Upper lobe of left lung (tissue), 6 donors: ENCODE measurements at places on chromosomes 6 and 20. TPM values are rescaled to one million over a fixed set of nuclear protein-coding genes. Genes with fewer than 3 reads are reported as not detected.
A peak's percentile ranks its signal among the peaks of the same experiment; 100 is the strongest.

- H3K27ac ChIP-seq, result no peak overlapping the region
- no peaks in the 10 kb centered on the region for H3K4me1 ChIP-seq
- no peak overlapping the region for H3K4me3 ChIP-seq
- H3K36me3 ChIP-seq, result no peaks in the 10 kb centered on the region
- no peak for DNase-seq
Measured at GRCh38 chr20:1952737-1953530, 40.9 kb downstream of the PDYN start.

SPTLC3 gene
- 9.0 TPM for total RNA-seq

- no peak overlapping the region for H3K4me3 ChIP-seq
- no peaks in the 10 kb centered on the region for H3K4me1 ChIP-seq
- no peaks in the 10 kb centered on the region for H3K27me3 ChIP-seq
- no peaks in the 10 kb centered on the region for H3K36me3 ChIP-seq
- H3K27ac ChIP-seq, result no peak overlapping the region
Measured at GRCh38 chr6:74319292-74319691, 623.3 kb downstream of the CD109 start.

- no peak for DNase-seq
- no peak overlapping the region for H3K4me3 ChIP-seq
- H3K27ac ChIP-seq, result no peak overlapping the region
- no peaks in the 10 kb centered on the region for H3K36me3 ChIP-seq
Measured at GRCh38 chr6:39657355-39658135, 67.7 kb downstream of the KIF6 start.

GRCh38 chr6:101909366-101909765 is 515.9 kb downstream of the GRIK2 start:
- H3K27me3 ChIP-seq, result no peaks in the 10 kb centered on the region
- no peaks in the 10 kb centered on the region for H3K36me3 ChIP-seq
- H3K4me1 ChIP-seq, result no peaks in the 10 kb centered on the region
- no peak overlapping the region for H3K27ac ChIP-seq
- DNase-seq, result no peak

HLA-G gene
- 1.0 TPM for total RNA-seq

DCDC2 gene
- total RNA-seq, result 8.4 TPM

DNA sequence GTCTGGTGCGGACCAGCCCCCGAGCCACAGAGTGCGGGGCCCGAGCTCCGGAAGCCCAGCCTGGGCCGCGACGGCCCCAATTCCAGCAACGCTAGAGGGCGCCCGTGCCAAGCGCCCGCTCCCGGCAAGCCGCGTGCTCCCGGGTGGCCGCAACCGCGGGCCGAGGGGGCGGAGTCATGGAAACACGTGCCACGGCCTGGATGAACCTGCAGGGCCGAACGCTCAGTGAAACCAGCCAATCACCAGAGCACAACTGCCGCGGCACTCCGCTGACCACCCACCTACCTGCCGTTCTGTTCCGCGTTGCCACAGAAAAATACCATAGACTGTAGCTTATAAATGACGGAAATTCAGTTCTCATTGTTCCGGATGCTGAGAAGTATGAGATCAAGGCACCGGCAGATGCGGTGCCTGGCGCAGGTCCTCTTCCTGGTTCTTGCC is 85.7 kb upstream of the FOXC1 start:
- peak; percentile 64 for DNase-seq
- no peak overlapping the region for H3K4me3 ChIP-seq
- no peak overlapping the region for H3K27ac ChIP-seq
- H3K4me1 ChIP-seq, result peaks cover 21% of the 10 kb centered on the region
- H3K36me3 ChIP-seq, result no peaks in the 10 kb centered on the region

GRCh38 chr6:1116149-1116548 is 195.7 kb upstream of the FOXQ1 start:
- no peaks in the 10 kb centered on the region for H3K27me3 ChIP-seq
- H3K27ac ChIP-seq, result no peak overlapping the region
- H3K4me1 ChIP-seq, result no peaks in the 10 kb centered on the region
- H3K4me3 ChIP-seq, result no peak overlapping the region
- DNase-seq, result no peak
- no peaks in the 10 kb centered on the region for H3K36me3 ChIP-seq

GRCh38 chr6:166267526-166267925 is 40.7 kb downstream of the PRR18 start:
- DNase-seq, result no peak
- H3K4me1 ChIP-seq, result no peaks in the 10 kb centered on the region
- no peaks in the 10 kb centered on the region for H3K36me3 ChIP-seq
- no peaks in the 10 kb centered on the region for H3K27me3 ChIP-seq
- no peak overlapping the region for H3K27ac ChIP-seq

- H3K4me3 ChIP-seq, result no peak overlapping the region
- no peak for DNase-seq
- no peaks in the 10 kb centered on the region for H3K36me3 ChIP-seq
- H3K4me1 ChIP-seq, result no peaks in the 10 kb centered on the region
Measured at GRCh38 chr20:10550204-10551118, 115.4 kb downstream of the SLX4IP start.

GRCh38 chr20:16806886-16807285 is 58.7 kb downstream of the OTOR start:
- H3K4me1 ChIP-seq, result no peaks in the 10 kb centered on the region
- no peak overlapping the region for H3K4me3 ChIP-seq
- H3K36me3 ChIP-seq, result no peaks in the 10 kb centered on the region
- DNase-seq, result no peak

GRCh38 chr6:112188906-112189305 is 65.5 kb downstream of the LAMA4 start:
- peaks cover 26% of the 10 kb centered on the region for H3K36me3 ChIP-seq
- DNase-seq, result no peak
- H3K4me1 ChIP-seq, result no peaks in the 10 kb centered on the region
- no peak overlapping the region for H3K4me3 ChIP-seq
- no peak overlapping the region for H3K27ac ChIP-seq

ADGB gene
- total RNA-seq, result 7.3 TPM

ARMH2 gene
- 1.7 TPM for total RNA-seq

- H3K27me3 ChIP-seq, result no peaks in the 10 kb centered on the region
- H3K27ac ChIP-seq, result no peak overlapping the region
- no peak overlapping the region for H3K4me3 ChIP-seq
- no peaks in the 10 kb centered on the region for H3K4me1 ChIP-seq
- H3K36me3 ChIP-seq, result no peaks in the 10 kb centered on the region
- no peak for DNase-seq
Measured at GRCh38 chr20:51221791-51222408, 199.0 kb upstream of the KCNG1 start.

- DNase-seq, result no peak
- no peaks in the 10 kb centered on the region for H3K4me1 ChIP-seq
- no peaks in the 10 kb centered on the region for H3K36me3 ChIP-seq
- H3K4me3 ChIP-seq, result no peak overlapping the region
Measured at GRCh38 chr6:95366414-95366813, 210.9 kb upstream of the MANEA start.

PHACTR2 gene
- total RNA-seq, result 102 TPM

DNA sequence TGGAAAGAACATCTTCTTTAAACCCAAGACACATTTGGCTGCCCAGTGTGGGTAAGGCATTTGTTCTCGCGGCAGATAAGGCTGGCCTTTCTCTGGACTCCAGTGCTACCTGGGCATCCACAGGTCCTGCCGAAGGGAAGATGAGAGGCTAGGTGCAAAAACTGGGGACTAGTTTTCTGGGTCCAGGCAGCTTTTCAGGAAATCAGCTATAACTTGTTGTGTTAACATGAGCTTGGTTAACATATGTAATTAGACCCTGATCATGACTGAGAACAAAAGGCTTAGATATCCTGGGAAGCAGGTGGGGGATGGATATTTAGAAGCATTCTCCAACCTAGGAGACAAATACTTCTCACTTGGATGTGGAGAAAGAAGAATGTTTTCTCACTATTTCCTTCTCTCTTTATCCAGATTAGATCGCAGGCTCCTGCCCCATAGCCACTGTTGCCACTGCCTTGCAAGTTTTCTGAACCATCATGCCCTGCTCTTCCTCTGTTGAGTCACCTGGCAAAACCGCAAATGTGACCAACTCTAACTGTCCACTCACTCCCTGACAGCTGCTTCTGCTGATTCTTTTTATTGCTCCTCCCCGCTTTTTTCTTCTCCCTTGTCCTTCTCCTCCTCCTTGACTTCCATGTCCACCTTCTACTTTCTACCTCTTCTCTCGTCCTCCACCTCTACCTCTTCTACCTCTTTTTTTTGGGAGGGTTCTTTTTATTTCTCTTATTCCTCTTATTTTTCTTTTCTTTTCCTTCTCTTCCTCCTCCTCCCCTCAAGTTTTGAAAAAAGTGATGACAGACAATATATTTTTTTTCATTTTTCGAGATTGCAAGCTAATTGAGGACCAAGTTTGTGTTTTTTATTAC is 258.1 kb downstream of the UTRN start:
- H3K4me3 ChIP-seq, result no peak overlapping the region
- H3K4me1 ChIP-seq, result no peaks in the 10 kb centered on the region
- DNase-seq, result no peak
- no peaks in the 10 kb centered on the region for H3K27me3 ChIP-seq
- peaks cover 40% of the 10 kb centered on the region for H3K36me3 ChIP-seq

C6orf132 gene
- 26.3 TPM for total RNA-seq

COL9A1 gene
- not detected for total RNA-seq

- no peaks in the 10 kb centered on the region for H3K36me3 ChIP-seq
- no peak overlapping the region for H3K4me3 ChIP-seq
- H3K27me3 ChIP-seq, result no peaks in the 10 kb centered on the region
- DNase-seq, result no peak
Measured at GRCh38 chr6:89582669-89583325, 55.8 kb downstream of the LYRM2 start.

DNA sequence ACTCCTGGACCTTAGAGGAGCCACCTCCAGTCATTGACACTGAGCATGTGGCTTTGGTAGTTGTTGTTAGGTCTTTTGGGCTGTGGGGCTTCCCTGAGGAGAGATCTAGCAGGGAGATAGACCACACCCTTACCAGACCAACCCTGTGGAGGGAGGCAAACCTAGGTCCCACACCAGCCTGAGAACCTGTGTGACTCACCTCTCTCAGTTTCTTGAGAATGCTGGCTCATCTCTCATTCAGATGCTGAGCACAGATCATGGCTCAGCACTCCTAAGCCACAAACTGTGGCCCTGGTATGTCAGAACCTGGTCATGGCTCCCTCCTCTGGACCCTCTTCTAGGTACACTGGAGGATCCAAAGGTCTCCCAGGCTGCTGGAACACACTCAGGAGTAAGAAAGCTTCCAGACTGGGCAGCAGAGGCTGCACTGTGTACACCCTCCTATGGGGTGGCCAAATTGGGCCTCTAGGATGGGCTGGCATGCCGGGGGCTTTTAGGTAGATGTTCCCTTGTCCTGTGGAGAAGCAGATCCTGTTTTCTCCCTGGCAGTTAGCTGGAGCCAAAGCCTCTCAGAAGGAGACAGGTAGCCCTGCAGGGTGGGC is 1294.5 kb downstream of the KHDRBS2 start:
- no peak for DNase-seq
- H3K27me3 ChIP-seq, result no peaks in the 10 kb centered on the region
- H3K4me1 ChIP-seq, result no peaks in the 10 kb centered on the region
- H3K4me3 ChIP-seq, result no peak overlapping the region
- no peaks in the 10 kb centered on the region for H3K36me3 ChIP-seq

SLC17A9 gene
- total RNA-seq, result 16.8 TPM

- no peak overlapping the region for H3K4me3 ChIP-seq
- no peak overlapping the region for H3K27ac ChIP-seq
- no peak for DNase-seq
- no peaks in the 10 kb centered on the region for H3K36me3 ChIP-seq
- H3K4me1 ChIP-seq, result no peaks in the 10 kb centered on the region
Measured at GRCh38 chr6:104281370-104281769, 578.3 kb downstream of the HACE1 start.

FAM83C gene
- total RNA-seq, result not detected

FNDC11 gene
- total RNA-seq, result 3.1 TPM

TPX2 gene
- total RNA-seq, result 1.0 TPM

DNA sequence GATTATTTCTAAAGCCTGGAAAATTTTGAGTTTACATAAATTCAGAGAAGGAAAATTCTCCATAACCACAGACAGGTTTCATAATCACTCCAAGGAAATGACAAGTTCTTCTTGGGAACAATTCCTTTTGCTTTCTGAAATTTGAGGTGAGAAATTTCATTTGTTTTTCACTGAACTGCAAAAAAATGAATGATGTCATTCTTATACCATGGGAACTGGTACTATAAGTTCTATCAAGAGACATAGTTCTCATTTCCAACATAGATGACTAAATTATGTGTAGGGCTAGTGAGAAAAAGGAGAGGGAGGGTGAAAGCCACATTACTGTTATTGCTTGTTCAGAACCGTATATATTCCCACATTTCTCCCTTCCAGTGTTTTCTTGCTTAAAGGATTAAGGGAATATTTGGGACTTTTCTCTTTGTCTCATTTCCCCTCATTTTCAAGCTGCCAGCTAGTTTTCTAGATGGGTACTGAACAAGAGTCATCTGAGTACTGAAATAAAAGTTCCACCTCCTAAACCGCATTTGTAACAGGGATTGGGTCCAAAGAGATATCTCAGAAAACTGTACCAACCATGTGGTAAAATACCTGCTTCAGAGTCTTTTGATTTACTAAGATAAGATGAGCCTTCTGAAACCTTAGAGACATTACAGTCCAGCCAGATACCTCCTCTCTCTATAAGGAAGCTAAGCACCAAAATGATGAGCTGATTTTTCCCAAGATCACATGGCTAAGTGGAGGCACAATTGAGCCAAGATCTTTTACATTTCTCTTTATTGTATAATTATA is 144.3 kb upstream of the PRDM1 start:
- H3K36me3 ChIP-seq, result no peaks in the 10 kb centered on the region
- no peak overlapping the region for H3K4me3 ChIP-seq
- no peak for DNase-seq
- no peaks in the 10 kb centered on the region for H3K27me3 ChIP-seq
- H3K27ac ChIP-seq, result no peak overlapping the region
- no peaks in the 10 kb centered on the region for H3K4me1 ChIP-seq

HEBP2 gene
- 44.0 TPM for total RNA-seq

ZNF391 gene
- 0.91 TPM for total RNA-seq

DNA sequence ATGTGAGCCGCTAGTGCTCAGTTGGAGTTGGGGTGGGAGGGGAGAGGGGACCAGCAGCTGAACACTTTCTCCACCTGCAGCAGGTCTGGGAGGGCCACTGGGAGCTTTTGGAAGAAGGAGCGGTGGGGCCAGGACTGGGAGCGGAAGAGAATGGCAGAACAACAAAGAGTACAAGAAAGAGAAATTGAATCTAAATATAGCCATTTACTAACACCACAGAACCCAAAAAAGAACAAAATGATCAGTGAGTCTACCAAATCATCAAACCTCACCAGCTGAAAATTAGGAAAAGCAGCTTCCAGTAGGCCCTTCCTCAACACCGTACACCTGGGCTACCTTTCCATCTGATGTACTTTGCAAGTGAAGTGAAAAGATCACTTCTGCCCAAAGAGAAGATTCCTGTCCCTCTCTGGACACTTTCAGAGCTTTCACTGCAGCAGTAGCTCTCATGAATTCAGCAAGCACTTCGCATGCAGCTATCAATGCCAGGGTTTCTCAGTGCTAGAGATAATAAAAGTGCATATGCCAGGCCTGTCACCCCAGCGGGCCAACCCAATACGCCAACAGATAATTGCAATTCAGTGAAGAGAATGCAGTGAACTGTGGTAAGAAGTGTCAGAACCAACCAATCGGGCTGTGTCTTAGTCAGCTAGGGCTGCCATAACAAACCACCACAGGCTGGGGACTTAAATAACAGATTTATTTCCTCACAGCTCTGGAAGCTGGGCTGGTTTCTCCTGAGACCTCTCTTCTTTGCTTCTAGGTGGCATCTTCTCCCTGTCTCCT is 597 bp downstream of the LY86 start:
- peak overlapping the region; percentile 28 for H3K4me3 ChIP-seq
- H3K27me3 ChIP-seq, result no peaks in the 10 kb centered on the region
- peaks cover 29% of the 10 kb centered on the region for H3K4me1 ChIP-seq
- H3K36me3 ChIP-seq, result no peaks in the 10 kb centered on the region
- peak overlapping the region; percentile 72 for H3K27ac ChIP-seq

- DNase-seq, result no peak
- no peaks in the 10 kb centered on the region for H3K4me1 ChIP-seq
- H3K27me3 ChIP-seq, result no peaks in the 10 kb centered on the region
- no peaks in the 10 kb centered on the region for H3K36me3 ChIP-seq
- no peak overlapping the region for H3K4me3 ChIP-seq
Measured at GRCh38 chr6:17556014-17556413, 44.1 kb upstream of the FAM8A1 start.
